ENCODE measurements at places on chromosomes 7 and 10.
A peak's percentile ranks its signal among the peaks of the same experiment; 100 is the strongest.

DNA sequence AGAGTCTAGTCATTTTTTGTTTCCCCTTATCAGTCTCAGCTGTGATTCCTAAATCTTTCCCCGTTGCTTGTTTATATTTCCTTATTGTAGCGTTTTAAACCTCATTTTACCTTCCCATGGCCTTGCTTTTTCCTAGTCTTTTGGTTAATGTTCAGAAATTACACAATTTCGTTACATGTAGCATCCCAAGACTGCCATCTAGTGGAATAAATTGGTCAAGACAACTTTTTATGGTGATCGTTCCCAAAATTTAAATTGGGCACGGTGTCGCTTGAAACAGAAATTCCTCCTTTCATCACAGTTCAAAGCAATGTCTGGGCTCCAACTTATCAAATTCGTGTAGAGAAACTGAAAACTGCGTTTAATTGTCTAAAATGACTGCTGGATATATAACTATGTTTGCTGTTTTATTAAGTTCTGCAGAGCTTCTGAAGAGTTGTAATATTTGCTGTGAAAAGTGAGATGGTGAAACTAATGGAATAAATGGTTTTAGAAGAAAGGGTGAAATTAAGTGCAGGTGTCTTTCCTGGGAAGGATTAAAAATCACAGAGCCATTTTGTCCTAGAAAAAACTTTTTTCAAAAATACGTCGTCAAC, 370.2 kb downstream of the PHF14 start:
- DNase-seq = no peak

- DNase-seq = no peak
Measured at GRCh38 chr7:44897309-44897708, 12.0 kb upstream of the PURB start.

GRCh38 chr7:103990991-103991390, 1.5 kb upstream of the RELN start:
- DNase-seq = no peak

DNA sequence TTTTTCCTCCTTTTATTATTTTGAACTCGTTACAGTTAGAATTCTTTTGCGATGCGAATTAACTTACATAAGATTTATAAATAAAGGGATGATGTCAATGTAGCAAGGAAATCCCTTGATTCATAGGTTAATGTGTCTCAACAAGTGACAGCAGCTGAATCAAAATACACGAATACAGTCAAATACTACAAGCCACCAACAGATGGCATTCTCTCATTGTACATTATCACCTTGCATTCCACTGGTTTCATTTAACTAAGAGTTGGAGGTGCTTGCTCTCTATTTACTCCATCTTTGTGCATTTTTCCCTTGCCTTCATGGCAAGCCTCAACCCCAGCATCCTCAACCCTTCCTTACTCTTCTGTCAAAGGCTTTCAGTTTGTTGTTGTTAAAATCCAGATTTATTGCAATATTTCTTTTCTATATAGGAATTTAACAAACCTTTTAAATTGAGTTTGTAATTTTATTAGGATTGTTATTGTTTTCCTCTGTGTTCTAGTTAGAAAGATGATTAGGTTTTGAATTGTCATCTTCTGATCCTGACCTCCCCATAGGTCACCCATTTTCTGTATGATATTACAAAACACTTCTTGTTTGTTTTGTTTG, 78.3 kb downstream of the SLC25A40 start:
- DNase-seq = no peak

GRCh38 chr10:92239600-92240288, 51.1 kb downstream of the CPEB3 start:
- peak; percentile 25 for DNase-seq

DNA sequence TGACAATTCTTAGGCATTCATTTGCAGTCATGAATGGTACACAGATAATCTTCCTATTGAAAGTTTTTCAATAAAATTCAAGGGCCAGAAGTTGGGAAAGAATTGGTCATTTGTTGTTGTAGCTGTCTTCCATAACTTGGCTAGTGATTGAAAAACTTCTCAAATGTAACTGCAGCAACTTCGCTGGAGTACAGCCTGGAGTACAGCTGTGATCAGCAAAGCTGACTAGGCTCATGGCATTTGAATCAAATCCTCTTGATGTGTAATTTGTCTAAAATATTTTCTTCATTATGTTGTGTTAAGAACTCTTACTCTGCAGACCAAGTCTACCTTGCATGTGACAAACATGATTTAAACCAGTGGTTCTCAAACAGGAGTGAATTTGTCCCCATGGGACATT, 226.5 kb upstream of the STEAP1 start:
- DNase-seq = no peak

- no peak for DNase-seq
Measured at GRCh38 chr10:62590306-62590705, 214.2 kb upstream of the ADO start.

DNA sequence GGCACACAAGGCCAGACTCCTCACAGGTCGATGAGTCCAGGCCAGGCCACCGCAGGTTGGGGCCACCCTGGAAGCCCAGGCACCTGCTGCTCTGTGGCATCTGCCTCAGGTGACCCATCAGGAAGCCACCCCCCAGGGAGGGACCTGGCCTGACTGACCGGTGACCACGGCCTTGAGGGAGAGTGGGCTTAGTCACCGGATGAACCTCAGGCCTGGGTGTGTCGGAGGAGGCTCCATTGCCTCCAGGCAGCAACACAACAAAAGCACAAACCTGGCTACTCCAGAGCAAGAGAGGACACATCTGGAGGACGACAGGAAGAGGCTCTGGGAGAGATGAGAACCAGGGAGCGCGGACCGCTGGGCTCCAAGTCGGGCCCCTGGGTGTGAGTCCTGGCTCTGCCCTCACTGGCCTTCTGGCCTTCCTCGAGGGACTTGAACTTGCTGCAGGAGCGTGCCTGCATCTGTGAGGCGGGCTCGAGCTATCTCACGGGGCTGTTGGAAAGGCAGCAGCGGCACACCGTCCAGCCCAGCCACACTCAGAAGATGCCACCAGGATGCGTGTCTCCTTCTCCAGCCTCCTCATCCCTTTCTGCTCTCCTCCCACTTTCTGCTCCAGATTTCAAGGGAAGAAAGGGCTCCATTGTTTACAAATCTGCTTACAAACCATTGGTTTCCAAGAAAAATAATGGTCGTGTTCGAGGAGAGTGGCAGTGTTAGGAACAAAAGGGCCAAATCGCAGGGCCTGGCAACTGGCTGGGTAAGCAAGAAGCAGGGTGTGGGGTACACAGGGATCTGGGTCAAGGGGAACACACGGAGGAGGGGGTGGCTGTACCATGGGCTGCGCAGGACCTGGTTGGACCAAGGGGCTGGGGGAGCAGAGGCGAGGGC, 152.9 kb downstream of the ADAM12 start:
- no peak for DNase-seq

- no peak for DNase-seq
Measured at GRCh38 chr10:124493214-124493882, 31.7 kb downstream of the LHPP start.

- peak; percentile 44 for DNase-seq
Measured at GRCh38 chr7:23373151-23374004, 74.2 kb downstream of the MALSU1 start.

- DNase-seq = no peak
Measured at GRCh38 chr7:49775065-49775948, 1.9 kb downstream of the VWC2 start.

GRCh38 chr10:4176500-4177281, 391.7 kb upstream of the KLF6 start:
- no peak for DNase-seq

GRCh38 chr10:31620226-31621151, 301.5 kb downstream of the ZEB1 start:
- DNase-seq = no peak

DNA sequence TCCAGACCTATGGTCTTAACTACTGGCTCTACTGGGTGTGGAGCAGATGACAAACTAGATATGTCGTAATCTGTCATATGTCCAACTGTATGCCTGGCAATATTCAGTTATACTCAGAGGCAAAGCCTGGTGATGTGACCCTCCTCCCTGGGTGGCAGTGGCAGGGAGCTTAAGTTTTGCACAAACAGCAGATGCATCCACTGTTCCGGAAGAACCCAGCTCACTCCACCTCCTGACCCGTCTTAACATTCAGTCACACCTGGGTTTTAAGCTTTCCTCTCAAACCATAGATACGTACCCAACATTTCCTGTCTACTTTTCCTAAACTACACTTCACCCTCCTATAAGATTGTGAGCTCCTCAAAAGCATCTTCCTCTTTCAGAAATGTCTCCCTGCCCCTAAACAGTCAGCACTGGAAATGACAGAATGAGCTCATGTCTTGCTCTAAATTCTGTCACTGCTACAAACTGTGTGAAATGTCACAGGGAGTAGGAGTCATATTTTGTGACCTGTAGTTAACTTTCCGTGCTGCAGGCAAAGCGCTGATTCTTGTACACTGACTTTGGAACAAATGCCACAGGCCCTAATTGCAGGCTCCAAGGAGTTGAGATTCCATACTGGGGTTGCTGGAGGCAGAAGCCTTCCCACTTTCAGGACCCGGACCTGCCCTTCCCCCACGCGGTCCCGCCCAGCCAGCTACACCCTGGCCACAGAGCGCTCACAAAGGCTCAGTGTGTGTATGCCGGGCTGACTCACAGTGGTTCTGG, 23.9 kb downstream of the SCD start:
- DNase-seq = peak; percentile 63

DNA sequence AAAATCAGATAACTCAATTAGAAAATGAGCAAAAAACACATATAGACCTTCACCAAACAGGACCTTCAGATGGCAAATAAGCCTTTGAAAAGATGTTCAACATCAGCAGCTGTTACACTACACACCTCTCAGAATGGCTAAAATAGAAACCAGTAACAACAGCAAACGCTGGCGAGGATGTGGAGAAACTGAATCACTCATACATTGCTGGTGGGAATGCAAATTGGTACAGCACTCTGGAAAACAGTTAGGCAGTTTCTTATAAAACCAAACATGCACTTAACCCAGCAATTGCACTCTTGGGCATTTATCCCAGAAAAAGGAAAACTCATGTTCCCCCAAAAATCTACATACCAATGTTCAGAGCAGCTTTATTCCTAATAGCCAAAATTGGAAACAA, 37.7 kb upstream of the SMARCD3 start:
- DNase-seq = no peak

GRCh38 chr10:27345455-27345920, 104.9 kb upstream of the ACBD5 start:
- no peak for DNase-seq

DNA sequence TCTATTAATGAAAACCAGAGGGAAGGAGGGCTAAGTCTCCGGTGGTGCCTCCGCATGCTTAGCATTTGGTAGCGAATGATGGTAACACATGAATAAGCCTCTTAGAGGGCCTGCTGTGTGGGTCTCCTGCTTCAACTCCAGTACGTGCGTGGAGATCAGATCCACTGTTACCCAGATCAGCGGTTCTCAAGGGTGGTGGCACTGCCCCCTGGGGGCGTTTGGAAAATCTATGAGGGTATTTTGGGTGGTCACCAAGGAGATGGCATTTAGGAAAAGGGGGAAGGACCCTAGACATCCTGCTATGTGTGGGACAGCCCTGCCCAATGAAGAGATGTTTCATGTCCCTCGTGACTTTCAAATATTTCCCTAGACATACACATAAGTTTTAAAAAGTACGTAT, 57.1 kb upstream of the TM9SF3 start:
- no peak for DNase-seq

DNA sequence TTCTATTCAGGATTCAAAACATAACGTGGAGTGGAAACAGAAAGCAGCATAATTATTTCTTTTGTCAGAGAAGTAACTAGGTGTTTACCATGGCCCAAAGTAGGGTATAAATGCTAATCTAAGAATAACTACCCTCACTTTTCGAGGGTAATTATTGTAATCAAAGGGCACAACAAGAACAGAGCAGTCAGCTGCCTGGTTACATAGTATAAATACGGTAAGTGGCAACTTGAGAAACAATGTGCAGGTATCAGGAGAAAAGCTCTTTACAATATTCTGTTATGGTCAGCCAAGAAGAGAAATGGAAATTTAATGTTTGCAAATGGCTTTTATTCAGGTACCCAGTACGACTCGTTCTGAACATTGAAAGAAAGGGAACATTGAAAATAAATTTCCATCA, 242.0 kb upstream of the NPY start:
- DNase-seq = no peak

- DNase-seq = no peak
Measured at GRCh38 chr10:60903096-60903495, 40.9 kb downstream of the RHOBTB1 start.

GRCh38 chr10:71239946-71240795, 27.8 kb downstream of the UNC5B start:
- no peak for DNase-seq

GRCh38 chr7:90262438-90262837, 17.5 kb downstream of the CFAP69 start:
- no peak for DNase-seq

DNA sequence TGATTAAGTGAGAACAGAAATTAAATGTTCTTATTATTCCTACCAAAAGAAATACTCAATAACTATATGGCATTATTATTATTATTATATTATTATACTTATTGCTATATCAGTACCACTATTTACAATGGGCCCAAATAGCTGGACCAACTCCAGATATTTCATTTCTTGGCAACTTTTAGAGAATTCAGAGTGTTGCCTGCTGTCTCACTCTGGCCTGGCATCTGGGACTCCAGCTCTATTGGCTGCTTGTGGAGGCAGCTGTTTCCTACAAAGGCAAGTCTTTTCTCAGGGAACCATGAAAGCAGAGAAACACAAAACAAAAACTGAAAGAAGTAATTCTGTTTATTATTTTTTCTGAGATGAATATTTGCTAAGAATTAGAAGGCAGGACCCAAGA, 105.1 kb upstream of the SORCS1 start:
- no peak for DNase-seq

DNA sequence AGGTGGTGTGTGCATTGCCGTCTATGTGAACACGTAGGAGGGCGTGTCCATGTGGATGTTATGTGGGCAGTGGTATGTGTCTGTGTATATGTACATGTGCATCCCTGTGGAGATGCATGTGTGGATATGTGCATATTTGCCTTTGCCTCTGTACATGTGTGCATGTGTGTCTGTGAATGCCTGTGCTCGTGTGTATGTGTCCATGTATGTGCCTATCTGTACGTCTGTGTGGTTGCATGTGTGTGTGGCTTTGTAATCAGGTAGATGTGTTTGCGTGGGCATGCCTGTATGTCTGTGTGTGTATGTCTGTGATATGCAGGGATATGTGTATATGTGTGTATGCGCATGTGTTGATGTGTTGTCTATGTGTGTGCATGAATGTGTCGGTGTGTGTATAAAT, 19.7 kb downstream of the ADCY1 start:
- no peak for DNase-seq

- no peak for DNase-seq
Measured at GRCh38 chr7:55177068-55177530, 158.3 kb downstream of the EGFR start.

GRCh38 chr10:102352066-102352715, 43.3 kb upstream of the NFKB2 start:
- peak; percentile 53 for DNase-seq

- no peak for DNase-seq
Measured at GRCh38 chr7:7704867-7705266, 13.5 kb downstream of the RPA3 start.

GRCh38 chr7:132234711-132235110, 341.6 kb downstream of the PLXNA4 start:
- DNase-seq = no peak
